Skin of body (tissue), 3 donors: ENCODE measurements at places on chromosomes 12 and 14. TPM values are rescaled to one million over a fixed set of nuclear protein-coding genes. Genes with fewer than 3 reads are reported as not detected.

DNA sequence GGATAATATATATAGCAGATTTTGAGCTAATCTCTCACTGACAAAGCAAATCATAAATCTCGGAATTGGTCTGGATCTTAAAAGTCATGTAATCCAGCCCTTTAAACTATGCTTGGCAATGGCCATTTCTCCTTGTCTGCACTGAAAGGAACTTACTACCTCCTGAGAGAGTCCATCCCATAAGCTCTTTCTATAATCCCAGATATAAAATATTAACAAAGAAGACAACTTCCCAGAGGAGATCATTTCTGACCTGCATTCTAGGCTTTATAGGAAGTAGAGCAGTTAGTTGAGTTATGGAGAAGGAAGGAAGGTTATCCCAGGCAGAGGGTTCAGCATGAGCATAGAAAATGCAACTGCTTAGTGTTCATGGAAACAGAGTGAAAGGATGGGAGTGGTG is 99.7 kb downstream of the TMEM117 start:
- DNase-seq = no peak

GRCh38 chr14:56008150-56008549 is 110.1 kb upstream of the PELI2 start:
- no peak for DNase-seq

PPP1R13B gene
- 18.1 TPM for total RNA-seq

MANSC4 gene
- not detected for total RNA-seq

DNA sequence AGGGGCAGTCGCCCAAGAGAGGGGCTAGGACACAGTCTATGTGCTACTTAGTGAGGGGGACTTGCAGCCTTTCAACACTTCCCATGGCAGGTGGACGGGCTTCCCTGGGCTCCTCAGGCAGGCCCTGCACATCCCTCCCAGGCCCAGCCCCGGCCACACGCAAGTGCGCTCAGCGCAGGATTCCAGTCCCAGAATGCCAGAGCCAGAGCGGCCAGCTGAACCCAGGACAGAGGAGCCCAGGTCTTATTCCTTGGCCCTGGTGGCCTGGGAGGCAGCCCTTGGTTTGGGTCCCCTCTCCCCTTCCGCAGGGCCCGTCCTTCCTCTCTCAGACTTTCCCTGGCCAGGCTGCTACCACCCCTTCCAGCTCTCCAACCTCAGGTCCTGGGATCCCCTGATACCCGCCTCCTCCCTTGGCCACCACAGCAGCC is 12.0 kb downstream of the DLK1 start:
- no peak for DNase-seq

- DNase-seq = no peak
Observed at GRCh38 chr14:95513291-95513690, 3.2 kb downstream of the SYNE3 start.

DNA sequence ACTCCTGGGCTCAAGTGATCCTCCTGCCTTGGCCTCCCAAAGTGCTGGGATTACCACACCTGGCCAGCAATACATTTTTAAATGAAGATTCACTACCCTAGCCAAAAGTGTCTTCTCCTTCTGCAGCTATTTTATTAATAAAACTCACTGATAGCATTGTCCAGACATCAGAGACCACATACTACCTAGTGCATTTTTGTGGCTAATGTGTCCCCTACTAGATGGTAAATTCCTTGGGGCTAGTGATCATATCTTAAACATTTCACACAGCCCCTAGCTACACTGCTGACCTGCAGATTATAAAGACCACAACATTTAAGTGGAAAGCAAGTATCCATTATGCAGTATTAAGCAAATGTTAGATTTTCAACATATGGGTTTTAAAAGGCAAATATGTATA is 17.0 kb downstream of the DTD2 start:
- DNase-seq = no peak

LDHB gene
- total RNA-seq = 247 TPM
